NCI-H1048 (cell line): ENCODE measurements at places on chromosomes 7 and 10.

DNA sequence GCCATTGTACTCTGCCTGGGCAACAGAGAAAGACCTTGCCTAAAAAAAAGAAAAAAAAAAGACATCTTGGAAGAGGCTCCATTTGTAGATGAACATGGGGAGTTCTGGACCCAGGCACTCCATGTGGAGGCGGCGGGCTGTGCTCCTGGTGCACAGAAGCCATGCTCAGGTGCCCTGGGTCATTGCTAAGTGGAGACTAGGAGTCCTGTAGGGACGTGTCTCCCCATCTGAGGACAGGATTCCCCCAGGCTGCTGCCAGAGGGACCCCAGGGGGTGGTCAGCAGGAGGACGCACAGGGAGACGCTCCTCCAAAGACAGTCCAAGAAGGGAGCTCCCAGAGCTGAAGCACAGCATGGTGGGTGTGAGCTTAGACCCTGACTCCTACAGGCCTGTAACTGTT lies 34.3 kb downstream of the SBDS start:
- no peak for DNase-seq

GRCh38 chr7:31192986-31193385 lies 140.9 kb downstream of the ADCYAP1R1 start:
- DNase-seq = peak; percentile 45

DNA sequence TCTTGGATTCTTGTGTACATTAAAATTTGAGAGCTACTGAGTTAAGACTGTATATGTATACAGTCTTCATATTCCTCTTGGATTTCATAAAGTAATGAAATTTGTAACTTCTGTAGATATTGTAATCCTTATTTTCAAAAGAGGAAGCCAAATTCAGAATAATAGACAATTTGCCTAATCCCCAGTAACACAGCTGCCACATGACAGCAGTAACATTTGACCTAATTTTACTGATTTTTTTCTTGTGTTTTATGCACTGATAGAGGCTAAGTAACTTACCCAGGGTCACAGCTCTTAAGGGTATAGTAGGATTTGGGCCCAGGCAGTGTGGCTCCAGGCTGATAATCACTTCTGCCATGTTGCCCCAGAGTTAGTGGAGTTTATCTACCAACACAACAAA lies 40.4 kb upstream of the IL6 start:
- DNase-seq = no peak

- no peak for DNase-seq
Measured at GRCh38 chr7:128192497-128193142, 48.5 kb upstream of the LEP start.

DNA sequence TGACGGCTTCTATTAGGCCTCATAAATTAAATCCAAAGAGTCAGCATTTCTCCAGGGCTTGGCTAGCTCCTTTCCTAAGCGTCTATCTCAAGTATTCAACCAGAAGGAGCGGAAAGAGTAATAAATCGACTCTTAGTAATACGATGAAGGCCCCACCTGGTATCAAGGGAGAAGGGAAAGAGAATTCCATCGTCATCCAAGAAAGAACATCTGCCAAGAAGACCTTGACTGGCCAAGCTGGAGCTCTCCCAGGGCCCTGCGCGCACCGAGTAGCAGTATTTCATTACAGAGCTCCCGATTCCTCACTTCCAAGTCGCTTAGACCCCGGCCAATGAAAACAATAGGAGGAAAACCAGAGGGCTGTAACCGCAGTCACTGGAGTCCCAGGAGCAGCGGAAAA lies 178.0 kb upstream of the FRMD4A start:
- no peak for DNase-seq

DNA sequence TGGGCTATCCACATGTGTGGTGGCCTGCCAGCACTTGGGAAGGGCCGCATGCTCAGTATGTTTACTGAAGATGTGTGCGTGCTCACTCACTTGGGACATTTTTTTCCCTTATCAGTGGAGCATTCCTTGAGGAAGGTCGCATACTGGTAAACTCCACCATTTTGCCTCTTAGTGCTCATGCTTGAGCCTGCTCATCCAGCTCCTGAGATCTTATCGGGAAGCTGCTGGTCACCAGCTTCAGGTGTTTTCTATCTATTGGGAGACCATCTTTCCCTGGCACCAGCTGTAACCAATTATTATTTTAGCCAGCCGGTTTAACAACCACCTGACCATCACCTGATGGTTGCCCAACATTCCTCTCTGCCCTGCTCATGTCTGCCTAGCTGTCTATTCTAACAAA lies 35.0 kb upstream of the TRIM24 start:
- no peak for DNase-seq

- no peak for DNase-seq
Measured at GRCh38 chr7:117728890-117729624, 144.2 kb downstream of the CTTNBP2 start.

GRCh38 chr7:41977151-41977651 lies 259.8 kb downstream of the GLI3 start:
- no peak for DNase-seq

GRCh38 chr7:154947604-154948003 lies 55.3 kb downstream of the PAXIP1 start:
- DNase-seq = no peak

- no peak for DNase-seq
Measured at GRCh38 chr10:32446536-32447406, 831 bp downstream of the CCDC7 start.

DNA sequence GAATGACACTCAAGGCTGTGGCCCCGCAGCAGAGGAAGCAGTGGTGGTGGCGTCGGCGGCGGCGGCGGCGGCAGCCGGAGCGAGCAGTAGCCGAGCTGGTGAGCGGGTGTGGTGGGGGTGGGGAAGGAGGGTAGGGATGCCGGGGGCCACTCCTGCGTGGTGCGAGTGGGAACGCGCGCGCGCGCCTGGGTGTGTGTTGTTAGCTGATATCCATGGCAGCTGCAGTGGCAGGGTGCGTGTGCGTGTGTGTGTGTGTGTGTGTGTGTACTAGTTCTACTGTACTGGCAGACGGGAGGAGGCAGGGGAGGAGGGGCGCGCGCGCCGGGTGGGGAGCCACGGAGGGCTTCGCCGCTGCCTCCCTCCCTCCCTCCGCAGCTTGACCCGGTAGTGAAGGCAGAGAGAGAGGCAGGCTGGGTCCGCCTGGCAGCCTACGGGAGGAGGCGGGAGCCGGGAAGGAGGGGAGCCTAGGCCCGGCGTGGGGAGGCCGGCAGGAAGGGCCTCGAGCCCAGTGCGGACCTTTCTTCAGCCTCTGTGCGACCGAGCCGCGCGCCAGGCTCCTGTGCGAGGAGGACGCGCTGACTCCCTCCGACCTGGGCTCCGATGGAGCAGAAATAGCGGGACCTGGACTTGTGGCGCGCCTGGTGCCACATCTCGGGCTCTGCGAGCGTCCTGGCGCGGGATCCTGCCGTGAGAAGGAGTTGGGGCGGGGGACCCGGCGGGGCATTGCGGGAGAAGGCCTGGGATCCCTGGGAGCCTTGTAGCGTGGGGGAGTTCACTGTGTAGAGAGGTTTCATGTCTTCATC lies at the start of gene MAGI2:
MAGI2 (minus strand) TSS at position 110 of the 803 bp plus-strand sequence. CDS start 347 bp downstream, outside the sequence.
- no peak for DNase-seq

DNA sequence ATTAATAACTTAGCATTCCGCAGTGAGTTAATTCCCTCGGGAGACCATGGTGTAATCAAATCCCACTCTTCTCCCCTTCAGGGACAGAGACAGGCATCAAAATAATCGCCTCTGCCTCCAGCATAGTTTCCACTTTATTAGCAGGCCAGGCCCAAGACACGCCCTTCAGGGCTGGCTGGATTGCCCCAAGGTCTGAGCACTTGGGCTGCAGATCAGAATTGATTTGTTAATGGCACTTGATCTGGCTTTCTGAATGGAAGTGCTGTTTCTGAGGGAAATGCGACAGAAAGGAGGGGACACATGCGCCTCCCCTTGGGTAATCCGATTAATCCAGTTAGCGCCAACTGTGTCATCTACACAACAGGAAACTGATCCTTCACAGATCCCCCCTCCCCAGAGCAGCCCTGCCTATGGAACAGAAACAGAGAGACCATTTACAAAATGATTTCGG lies 15.6 kb downstream of the CHAT start:
- no peak for DNase-seq

GRCh38 chr10:106960812-106961211 lies 203.7 kb downstream of the SORCS1 start:
- no peak for DNase-seq

GRCh38 chr7:3649678-3650440 lies 348.8 kb downstream of the SDK1 start:
- no peak for DNase-seq

DNA sequence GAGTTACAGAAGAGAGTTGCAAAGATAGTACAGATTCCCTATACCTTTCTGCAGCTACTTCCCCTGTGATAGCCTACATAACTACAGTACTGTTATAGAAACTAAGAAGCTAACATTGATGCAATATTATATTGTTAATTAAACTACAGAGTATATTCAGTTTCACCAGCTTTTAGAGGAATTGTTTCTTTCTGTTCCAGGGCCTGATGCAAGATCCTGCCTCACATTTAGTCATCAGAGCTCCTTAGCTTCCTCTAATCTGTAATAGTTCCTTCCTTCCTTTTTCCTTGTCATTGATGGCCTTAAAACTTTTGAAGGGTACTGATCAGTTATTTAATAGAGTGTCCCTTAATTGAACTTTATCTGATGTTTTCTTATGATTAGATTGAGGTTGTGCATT lies 56.8 kb downstream of the SDHAF3 start:
- no peak for DNase-seq

GRCh38 chr10:50885097-50885859 lies at the start of gene A1CF:
Gene A1CF (minus strand): TSS chr10:50885627. CDS start chr10:50859940, 25,687 bp downstream.
- DNase-seq = no peak

DNA sequence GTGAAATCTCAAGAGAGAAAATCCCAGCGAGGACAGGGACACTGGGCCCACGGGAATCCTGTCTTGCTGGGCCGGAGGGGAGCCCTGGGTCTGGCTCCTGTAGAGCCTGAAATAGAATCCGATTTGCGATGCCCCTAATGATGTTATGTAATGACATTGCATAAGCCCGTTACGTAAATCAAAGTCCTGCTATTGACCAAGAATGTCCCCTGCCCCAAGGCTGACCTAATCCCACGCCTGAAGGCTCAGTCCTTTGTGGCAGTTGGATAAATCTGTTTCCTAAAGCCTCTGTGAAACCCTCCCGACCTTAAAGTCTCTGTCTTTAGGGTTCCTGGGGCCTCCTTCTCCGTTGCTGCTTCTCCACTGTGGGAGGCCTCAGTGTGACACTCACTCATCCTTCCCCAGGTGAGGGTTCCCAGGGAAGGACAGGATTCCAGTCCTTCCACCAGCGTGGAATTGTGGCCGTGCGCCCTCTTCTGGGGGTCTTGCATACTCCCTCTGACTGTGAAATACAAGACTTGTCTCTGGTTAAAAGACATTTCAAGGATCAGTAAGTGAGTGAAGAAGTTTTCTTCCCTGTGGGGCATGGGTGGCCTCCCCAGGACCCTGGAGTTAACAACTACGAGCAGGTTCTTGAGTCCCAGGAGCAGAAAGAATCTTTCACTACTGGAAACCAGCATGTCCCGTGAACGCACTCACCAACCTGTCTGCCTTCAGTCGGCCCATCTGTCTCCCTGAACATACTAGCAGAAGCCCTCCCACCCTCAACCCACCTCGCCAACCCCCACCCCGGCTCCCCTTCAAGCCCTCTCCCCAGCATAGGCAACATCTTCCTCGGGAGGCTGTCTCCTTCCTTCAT lies 19.8 kb downstream of the ZNF467 start:
- no peak for DNase-seq

DNA sequence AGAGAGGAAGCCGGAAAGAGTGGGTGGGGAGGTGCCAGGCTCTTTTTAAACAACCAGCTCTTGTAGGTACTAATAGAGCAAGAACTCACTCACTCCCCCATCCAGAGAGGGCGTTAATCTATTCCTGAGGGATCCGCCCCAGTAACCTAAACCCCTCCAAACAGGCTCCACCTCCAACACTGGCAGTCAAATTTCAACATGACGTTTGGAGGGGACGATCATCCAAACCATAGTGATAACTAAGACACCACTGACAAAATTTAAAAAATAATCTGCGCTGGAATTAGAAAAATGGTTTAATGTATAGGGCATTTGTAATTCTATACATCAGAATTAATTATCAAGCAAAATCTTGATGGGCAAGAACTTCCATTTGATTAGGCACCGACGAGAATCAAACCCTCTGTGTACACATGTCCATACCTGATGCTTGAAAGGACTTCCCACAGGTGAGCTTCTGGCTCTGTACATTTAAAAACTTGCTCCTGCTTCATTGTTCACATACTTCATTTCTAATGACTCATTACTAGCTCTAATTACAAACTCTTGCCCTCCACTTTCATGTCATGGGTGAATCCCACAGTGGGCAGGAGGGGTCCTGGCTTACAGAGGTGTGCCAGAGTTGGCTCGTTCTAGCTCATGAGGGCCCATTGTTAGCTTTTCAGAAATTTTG lies 20.6 kb upstream of the KDM7A start:
- DNase-seq = no peak

DNA sequence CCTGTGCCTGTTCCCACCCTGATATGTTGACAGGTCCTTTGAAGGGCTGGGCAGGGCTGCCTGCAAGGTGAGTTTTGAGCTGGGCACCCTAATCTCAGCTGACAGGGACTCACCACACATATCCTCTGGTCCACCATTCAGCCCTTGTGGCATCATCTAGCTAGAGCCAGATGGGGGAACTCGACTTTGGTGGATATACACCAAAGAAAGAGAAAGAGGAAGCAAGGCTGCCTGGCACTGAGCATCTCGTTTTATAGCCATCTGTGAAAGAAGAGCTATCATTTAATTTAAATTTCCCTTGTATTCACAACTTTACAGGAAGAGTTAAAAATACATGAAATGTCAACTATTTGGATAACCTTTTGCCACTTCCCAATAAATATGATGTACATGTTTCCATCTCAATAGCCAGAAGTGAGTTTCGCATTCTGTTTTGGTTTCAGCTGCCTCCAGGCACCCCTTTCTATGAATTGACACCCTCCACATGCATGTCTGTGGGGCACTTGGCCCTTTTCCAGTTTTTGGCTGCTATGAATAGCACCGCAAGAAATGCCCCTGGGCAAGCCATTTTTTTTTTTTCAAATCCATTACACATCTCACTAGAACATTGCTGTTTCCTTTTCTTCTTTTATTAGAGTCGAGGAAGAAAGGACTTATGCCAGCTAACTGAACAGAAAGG lies 22.9 kb upstream of the GRB10 start:
- DNase-seq = no peak

- no peak for DNase-seq
Measured at GRCh38 chr7:156661637-156662036, 21.1 kb downstream of the RNF32 start.

- DNase-seq = no peak
Measured at GRCh38 chr7:90594751-90595317, 1.3 kb upstream of the CDK14 start.

DNA sequence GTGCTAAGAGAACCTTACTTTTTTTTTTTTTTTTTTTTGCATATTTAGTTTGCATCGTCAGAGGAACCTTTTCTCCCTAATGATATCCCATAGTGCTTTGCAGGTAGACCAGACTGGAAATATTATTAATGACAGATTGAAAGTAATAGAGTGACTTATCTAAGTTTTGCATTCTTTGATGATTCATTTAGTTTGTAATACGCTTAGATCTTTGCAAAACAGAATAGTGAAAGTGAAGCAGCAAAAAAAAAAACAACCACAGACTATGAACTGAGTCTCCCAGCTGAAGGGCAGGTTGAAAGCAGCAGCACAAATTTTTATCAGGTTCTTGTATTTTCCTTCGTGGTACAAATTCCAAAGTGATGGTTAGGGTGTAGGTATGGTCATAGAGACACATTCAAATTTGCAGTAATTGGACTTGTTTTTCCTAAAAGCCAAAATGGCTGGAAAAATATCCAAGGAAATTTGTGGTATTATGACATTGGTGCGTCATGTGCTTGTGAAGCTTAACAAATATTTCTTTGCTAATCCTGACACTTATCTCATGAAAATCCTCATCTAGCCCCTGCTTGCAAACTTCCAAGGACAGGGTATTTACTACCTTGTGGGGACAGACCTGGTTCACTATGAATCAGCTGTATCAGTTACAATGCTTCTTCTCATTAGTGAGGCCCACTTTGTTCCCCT lies 81.8 kb upstream of the CREB5 start:
- DNase-seq = no peak
